ENCODE measurements at places on chromosomes 1 and 21.

- DNase-seq, result no peak
These were observed 142.4 kb downstream of the PLPP3 start for GRCh38 chr1:56436912-56437417.

- no peak for DNase-seq
These were observed 24.4 kb downstream of the MCOLN2 start for GRCh38 chr1:84972377-84972987.

DNA sequence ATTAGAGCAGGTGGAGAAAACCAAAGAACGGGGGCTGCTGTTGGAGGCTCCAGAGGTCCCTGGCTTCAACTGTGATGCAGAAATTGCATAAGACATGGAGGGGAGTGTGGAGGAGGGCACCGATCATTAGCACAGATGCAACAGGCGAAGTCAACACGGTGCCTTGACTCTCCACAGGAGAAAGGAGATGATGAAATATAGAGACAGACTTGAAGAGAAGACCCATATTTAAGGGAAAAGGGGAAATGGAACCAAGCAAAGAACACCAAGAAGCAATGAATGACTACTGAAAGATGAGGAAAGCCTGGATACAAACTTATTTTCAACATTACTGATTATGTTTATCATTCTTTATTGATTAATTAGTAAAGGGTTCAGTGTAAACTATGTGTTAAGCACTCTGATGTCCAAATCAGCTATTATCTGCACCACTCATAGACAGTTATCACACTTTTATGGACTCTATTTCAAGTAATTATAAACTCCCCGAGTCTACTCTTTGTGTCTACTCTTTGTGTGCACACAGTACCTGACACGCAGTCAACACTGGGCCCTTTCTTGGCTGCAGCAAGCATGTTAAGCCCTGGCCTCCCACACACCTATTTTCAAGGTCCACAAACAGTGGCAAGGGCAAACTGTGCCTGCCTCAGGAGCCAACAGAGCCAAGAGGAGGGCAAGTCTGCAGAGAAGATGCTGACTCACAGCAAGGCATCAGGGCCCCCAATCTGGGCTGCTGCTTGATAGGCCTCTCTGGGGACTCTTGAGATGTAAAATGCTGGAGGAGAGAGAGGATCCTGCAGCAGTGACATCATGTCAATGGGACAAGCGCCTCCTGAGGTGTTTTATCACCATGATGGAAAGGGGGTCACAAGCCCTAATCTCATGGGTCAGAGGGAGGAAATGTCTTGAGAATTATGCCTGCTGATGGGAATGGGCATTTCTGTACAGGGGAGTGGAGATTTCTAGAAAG, 17.6 kb downstream of the PCNX2 start:
- no peak for DNase-seq

GRCh38 chr1:197356723-197357533, 88.9 kb downstream of the CRB1 start:
- DNase-seq, result peak; percentile 54

GRCh38 chr1:36523850-36524249, 41.1 kb upstream of the CSF3R start:
- no peak for DNase-seq

GRCh38 chr1:162158624-162159271, 89.3 kb downstream of the NOS1AP start:
- DNase-seq, result no peak

GRCh38 chr1:37477198-37477931, 3.0 kb downstream of the ZC3H12A start:
- no peak for DNase-seq

- DNase-seq, result no peak
These were observed 3.5 kb upstream of the ACBD6 start for GRCh38 chr1:180505732-180506335.

DNA sequence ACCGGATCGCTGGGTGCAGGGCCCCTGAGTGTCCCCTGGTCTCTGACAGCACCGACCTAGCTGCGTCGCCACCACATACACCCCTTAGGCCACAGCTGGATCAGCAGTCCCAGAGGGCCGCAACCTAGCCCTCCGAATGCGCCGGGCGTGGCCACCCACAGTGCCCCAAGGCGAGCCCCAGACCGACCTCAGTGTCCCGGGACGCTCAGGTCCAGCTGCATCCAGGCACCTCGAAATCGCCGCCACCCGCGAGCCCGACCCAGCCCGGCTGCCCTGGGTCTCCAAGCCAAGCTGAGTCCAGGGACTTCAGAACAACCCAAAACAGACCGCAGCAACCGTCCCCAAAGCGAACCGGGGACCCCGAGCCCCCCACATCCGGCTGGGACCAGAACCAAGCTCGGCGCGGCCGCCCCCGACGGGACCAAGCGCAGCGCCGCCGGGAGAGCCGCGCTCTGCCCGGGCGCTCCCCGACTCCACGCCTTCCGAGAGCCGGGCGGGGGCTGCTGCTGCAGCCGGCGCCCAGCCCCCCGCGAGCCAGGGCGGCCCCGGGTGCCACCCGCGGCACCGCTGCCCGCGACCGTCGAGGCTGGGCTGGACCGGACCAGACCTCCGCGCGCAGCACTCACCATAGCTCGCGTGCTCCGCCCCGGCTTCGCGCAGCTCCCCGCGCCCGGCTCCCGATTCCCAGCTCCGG, 54.6 kb upstream of the ECE1 start:
- no peak for DNase-seq

DNA sequence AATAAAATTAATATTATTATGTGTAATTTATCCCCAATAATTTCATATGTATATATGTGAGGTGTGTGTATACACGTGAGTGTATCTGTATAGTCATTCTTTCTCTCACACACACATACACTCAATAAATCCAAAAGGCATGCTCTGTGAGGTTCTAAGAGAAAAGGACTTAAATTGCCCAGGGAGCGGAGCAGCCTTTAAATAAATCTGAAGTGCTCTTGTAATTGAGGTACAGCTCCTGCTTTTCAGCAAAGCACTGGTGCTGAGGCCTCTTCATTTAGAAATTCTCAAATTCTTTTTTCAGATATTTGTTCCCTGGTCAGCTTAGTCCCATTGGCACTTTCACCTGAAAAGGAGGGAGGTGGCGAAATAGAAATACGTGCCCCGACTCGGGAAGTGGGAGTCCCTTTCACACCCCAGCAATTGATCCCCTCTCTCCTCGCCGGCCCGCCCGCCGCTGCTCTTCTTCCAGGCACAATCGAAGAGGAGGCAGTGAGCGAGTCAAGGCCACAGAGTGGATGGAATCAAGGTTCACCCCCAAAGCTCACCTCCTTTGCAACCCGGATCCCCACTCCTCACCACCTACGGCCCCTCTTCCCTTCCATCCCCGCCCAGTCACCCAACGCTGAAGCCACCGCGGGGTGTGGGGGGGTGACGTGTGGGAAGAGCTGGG, 944 bp downstream of the PLPPR5 start:
- DNase-seq, result peak; percentile 26

GRCh38 chr1:200917291-200917817, 22.7 kb downstream of the INAVA start:
- peak; percentile 43 for DNase-seq

DNA sequence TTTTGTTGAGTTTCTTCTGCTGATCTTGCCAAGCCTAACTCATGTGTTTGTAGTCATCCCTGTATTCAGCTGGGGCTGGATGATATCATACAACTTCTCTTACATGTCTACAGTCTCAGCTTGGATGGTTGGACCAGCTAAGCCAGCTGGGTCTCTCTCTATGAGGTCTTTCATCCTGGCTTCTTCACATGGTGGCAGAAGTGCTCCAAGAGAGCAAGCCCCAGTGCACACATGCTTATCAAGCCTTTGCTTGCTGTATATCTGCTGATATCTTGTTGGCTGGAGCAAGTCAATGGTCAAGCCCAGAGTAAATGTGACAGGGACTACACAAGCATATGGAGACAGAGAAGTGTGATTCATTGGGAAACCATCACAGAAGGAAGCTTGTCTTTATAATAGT, 29.2 kb upstream of the SLC44A5 start:
- no peak for DNase-seq

- DNase-seq, result no peak
These were observed 127.2 kb upstream of the GREM2 start for GRCh38 chr1:240739139-240739538.

- DNase-seq, result no peak
These were observed 20.3 kb downstream of the CDCP2 start for GRCh38 chr1:54132495-54132894.

DNA sequence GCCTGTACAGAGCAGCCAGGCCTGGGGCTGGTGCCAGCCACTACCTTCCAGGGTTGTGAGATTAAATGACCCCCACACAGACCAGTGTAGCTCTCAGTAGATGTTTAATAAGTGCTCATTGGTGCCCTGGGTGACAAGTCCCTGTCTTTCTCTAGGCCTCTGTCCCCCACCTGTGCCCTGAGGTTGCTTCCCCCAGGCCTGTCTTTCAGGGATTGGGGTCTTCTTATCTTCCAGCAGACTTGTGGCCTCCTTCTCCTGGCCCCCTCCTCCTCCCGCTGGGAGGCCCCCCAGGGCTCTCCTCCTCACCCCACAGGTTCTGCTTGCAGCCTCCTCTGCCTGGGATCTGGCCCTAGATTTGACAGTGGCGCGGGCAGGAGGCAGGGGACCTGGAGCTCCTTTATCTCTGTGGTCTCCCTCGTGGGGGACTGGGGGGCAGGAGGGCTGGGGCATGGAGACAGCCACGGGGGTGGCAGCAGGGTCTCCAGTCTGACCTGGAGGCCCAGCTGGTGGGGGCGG, 40.3 kb downstream of the EPHA2 start:
- no peak for DNase-seq
